ENCODE measurements at places on chromosomes 3 and 15.

DNA sequence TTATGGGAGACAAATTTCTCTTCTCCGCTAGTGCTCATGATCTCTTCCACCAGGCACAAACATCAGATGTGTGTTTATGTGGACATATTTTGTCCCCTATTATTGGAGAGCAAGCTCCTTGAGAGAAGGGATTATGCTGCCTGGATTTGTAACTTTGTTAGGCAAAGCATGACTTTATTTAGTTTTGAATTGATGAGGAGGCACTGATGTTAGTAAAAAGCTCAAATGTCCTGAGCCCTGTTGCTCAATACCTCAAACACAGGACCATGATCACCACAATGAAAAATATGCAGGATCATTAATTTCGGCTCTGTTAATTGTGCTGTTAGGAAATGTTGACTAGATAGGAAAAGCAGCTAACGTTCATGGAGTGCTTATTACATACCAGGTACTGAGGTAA is 29.1 kb downstream of the SCG5 start:
- H3K27me3 ChIP-seq, result no peaks in the 10 kb centered on the region
- H3K27ac ChIP-seq, result no peak overlapping the region
- no peaks in the 10 kb centered on the region for H3K36me3 ChIP-seq
- H3K4me1 ChIP-seq, result no peaks in the 10 kb centered on the region

- H3K36me3 ChIP-seq, result no peaks in the 10 kb centered on the region
- no peak overlapping the region for H3K27ac ChIP-seq
- no peak overlapping the region for H3K4me3 ChIP-seq
- H3K4me1 ChIP-seq, result no peaks in the 10 kb centered on the region
- no peak for DNase-seq
- H3K27me3 ChIP-seq, result peaks cover 9% of the 10 kb centered on the region
Measured at GRCh38 chr3:133734305-133734704, 11.9 kb upstream of the TF start.

- H3K36me3 ChIP-seq, result no peaks in the 10 kb centered on the region
- H3K4me3 ChIP-seq, result no peak overlapping the region
- no peak overlapping the region for H3K27ac ChIP-seq
- no peak for DNase-seq
- H3K27me3 ChIP-seq, result peaks cover 3% of the 10 kb centered on the region
- H3K4me1 ChIP-seq, result no peaks in the 10 kb centered on the region
Measured at GRCh38 chr3:29850641-29851040, 569.8 kb downstream of the RBMS3 start.

- DNase-seq, result no peak
- H3K27me3 ChIP-seq, result no peaks in the 10 kb centered on the region
- H3K27ac ChIP-seq, result peak overlapping the region; percentile 3
- H3K36me3 ChIP-seq, result peaks cover 36% of the 10 kb centered on the region
- H3K4me1 ChIP-seq, result peaks cover 78% of the 10 kb centered on the region
- H3K4me3 ChIP-seq, result peak overlapping the region; percentile 59
Measured at GRCh38 chr15:60395276-60396011, 2.3 kb downstream of the ANXA2 start.

- peaks cover 8% of the 10 kb centered on the region for H3K4me1 ChIP-seq
- no peak overlapping the region for H3K27ac ChIP-seq
- H3K27me3 ChIP-seq, result peaks cover 3% of the 10 kb centered on the region
Measured at GRCh38 chr3:126620738-126621137, 34.2 kb downstream of the TXNRD3 start.

DNA sequence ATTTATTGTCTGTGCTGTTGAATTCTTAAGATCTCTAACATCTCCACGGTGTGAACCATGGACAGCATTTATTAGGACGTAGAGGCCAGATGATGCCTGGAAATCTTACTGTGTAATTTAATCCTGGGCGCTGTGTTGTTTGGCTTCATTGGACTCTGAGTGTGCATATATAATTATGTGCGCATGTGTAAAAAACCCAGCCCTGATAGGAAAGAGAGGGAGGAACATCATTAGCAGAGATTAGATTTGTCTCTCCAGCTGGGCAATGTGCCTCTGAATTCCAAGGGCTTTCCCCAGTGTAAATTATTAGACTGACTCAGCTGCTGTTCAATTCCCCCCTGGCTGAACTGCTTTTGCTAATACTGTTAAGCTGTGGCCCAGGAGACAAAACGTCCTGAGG is 39.6 kb downstream of the MAP3K13 start:
- no peaks in the 10 kb centered on the region for H3K36me3 ChIP-seq
- H3K4me3 ChIP-seq, result no peak overlapping the region
- no peaks in the 10 kb centered on the region for H3K4me1 ChIP-seq
- no peak overlapping the region for H3K27ac ChIP-seq
- peaks cover 19% of the 10 kb centered on the region for H3K27me3 ChIP-seq

GRCh38 chr3:27449530-27450150 is 34.5 kb downstream of the SLC4A7 start:
- H3K27me3 ChIP-seq, result no peaks in the 10 kb centered on the region
- peaks cover 26% of the 10 kb centered on the region for H3K4me1 ChIP-seq
- no peak overlapping the region for H3K4me3 ChIP-seq

DNA sequence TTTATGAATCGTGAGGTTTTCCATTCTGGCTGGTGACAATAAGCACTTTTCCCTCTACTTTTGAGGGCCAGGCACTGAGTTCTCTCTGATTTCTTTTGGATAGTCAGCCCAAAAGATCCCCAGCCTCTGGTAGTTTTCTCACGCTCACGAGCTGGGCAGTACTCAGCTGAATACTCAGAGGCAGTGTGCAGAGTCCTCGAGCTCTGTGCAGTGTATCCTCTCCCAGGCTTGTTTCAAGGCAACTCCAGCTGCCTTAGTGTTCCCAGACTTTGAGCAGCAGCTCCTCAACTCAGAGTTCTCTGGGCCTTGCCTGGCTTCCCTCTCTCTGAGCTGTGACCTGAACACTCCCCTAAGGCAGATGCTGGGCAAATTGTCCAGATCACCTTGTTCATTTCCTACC is 59.1 kb upstream of the IQSEC1 start:
- no peak for DNase-seq
- H3K27me3 ChIP-seq, result peaks cover 18% of the 10 kb centered on the region
- H3K36me3 ChIP-seq, result no peaks in the 10 kb centered on the region
- no peaks in the 10 kb centered on the region for H3K4me1 ChIP-seq
- no peak overlapping the region for H3K4me3 ChIP-seq

GRCh38 chr3:30775040-30775439 is 119.4 kb downstream of the GADL1 start:
- no peaks in the 10 kb centered on the region for H3K4me1 ChIP-seq
- H3K4me3 ChIP-seq, result no peak overlapping the region
- H3K27me3 ChIP-seq, result peaks cover 16% of the 10 kb centered on the region
- DNase-seq, result no peak

GRCh38 chr15:99158626-99159412 is 53.9 kb downstream of the SYNM start:
- no peaks in the 10 kb centered on the region for H3K27me3 ChIP-seq
- no peak for DNase-seq
- peaks cover 26% of the 10 kb centered on the region for H3K4me1 ChIP-seq
- no peak overlapping the region for H3K4me3 ChIP-seq
- no peak overlapping the region for H3K27ac ChIP-seq

DNA sequence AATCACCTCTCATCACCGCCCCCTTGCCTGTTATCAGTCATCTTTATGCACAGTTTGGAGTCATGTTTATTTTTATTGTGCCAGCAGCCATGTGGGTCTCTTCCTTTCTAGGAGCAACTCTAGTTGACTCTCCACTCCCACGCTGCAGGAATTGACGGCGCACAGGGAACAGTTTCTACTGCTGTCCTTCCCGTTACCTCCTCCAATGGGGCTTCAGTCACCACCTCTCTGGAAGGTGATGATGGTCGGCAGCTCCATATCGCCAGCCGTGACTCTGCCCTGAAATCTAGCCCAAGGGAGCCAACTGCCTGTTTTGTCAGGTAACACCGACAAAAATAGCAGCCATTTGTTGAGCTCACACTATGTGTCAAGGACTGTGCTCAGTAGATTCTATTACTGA is 35.6 kb upstream of the FAM107A start:
- H3K4me3 ChIP-seq, result no peak overlapping the region
- DNase-seq, result no peak
- H3K27ac ChIP-seq, result no peak overlapping the region
- no peaks in the 10 kb centered on the region for H3K36me3 ChIP-seq
- H3K27me3 ChIP-seq, result no peaks in the 10 kb centered on the region
